M059J (cell line): ENCODE measurements at places on chromosomes 7 and 10.

DNA sequence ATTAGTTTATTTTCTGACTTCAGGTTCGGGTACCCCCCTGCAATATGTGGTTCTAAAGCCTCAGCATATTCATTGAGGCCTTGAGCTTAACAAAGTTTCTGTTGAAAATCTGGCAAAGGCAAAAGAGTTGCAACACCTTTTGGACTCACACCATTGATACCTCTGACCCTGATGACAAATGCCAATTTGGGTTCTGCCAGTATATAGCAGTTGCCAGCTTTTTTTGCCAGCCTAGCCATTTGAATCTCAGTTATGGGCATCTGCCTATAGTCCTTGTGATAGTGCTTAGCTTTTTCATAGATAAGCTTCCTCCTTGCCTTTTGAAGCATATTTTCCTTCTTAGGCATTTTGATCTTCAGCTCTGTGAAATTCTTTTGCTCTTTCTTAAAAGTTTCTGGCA is 31.9 kb downstream of the LIPJ start:
- DNase-seq = no peak

- no peak for DNase-seq
These were observed 712.1 kb downstream of the PARD3 start for GRCh38 chr10:34102893-34103506.

GRCh38 chr7:65004575-65004974 is 1.9 kb downstream of the ERV3-1 start:
- DNase-seq = no peak

GRCh38 chr10:110568055-110568735 is 700 bp downstream of the SMC3 start:
- DNase-seq = peak; percentile 45

- no peak for DNase-seq
These were observed 26.3 kb downstream of the ANKRD61 start for GRCh38 chr7:6057316-6058129.

- no peak for DNase-seq
These were observed at the start of gene AMZ1 for GRCh38 chr7:2687881-2688318. Gene AMZ1, plus strand, starts transcription at chr7:2688202. Its CDS starts 12,250 bp downstream, at chr7:2700452.

DNA sequence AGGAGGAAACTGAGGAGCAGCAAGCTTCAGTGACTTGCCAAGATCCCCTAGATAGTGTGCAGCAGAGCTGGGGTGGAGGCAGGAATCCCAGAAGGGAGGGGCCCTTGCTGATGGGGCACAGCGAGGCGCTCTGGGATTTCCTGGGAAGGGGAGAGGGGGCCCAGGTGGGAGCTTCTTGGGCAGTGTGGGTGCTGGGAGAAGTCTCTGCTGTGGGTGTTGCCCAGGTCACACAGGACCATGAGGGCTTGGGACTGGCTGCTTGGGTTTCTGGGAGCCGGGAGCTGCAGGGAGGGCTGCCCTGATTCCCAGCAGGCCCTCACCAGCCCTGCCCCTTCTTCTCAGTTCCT is 55.2 kb downstream of the TSPAN15 start:
- no peak for DNase-seq

GRCh38 chr10:8758029-8758428 is 703.5 kb downstream of the GATA3 start:
- DNase-seq = peak; percentile 72

- DNase-seq = no peak
These were observed 2.0 kb downstream of the PLXNA4 start for GRCh38 chr7:132574223-132574622.

DNA sequence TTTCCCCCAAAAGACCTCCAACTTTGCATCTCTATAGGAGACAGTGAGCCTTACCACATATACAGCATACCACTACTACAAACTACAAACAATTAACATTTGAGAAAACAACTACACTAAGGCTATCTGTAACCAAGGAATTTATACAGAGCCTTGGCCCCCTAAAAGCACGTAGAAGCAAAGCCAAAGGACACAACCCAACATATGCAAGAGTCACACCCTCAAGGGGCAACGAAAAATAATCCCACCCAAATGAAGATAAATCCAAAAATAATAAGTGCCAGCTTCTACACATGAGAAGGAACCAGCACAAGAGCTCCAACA is 149.5 kb downstream of the ZEB1 start:
- DNase-seq = no peak

- no peak for DNase-seq
These were observed 1065.6 kb downstream of the KCNMA1 start for GRCh38 chr10:76572021-76572420.

DNA sequence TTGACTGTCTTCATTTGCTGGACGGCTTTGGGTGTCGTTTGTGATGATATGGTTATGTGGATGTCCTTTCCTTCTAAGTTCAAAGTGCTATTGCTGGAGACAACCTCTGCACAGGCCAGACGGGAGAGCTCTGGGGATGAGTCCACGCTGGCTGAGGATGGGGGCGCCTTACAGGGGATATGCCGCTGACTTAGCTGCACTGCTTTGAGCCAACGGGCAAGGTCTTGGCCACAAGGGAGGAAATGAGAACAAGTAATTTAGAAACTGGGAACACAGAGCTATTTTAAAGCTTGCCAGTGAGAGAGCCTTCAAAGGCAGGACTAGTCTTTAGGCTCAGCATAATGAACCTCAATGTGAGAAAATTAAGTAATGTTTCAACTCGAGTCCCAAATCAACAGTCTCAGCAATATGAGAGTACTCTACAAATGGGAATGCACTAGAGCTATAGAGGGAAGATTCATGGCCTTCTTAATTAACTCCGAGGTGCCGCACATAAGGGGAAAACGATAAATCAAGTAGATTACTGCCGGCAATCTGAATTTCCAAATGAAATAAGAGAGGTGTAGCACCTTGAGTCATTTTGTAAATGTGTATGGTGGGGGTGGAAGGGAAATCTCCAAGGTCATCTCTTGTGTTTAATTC is 209.3 kb downstream of the JAZF1 start:
- DNase-seq = no peak
